HL-60 (cell line): ENCODE measurements at places on chromosomes 4 and X.

- DNase-seq: no peak
Measured at GRCh38 chr4:94806376-94806775, 48.6 kb downstream of the BMPR1B start.

DNA sequence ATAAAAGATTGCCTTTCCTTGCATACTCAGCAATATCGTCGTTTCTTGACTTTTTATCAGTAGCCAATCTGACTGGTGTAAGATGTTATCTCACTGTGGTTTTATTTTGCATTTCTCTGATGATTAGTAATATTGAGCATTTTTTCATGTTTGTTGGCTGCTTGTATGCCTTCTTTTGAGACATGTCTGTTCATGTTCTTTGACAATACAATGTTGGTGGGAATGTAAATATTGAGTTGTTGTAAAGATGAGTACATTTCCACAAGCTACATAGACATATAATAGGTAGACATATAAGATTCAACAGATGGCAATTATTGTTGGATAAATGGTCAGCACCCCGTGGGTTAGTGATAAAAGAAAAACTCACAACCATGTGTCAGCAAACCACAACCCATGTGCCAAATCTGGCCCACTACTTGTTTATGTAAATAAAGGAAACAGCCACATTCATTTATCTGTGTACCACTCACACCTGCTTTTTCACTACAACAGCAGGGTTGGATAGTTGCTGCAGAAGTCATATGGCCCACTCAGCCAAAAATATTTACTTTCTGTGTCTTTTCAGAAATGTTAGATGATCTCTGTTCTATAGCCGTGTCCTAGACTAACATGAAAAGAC is 153.1 kb upstream of the VCX start:
- no peak for DNase-seq

DNA sequence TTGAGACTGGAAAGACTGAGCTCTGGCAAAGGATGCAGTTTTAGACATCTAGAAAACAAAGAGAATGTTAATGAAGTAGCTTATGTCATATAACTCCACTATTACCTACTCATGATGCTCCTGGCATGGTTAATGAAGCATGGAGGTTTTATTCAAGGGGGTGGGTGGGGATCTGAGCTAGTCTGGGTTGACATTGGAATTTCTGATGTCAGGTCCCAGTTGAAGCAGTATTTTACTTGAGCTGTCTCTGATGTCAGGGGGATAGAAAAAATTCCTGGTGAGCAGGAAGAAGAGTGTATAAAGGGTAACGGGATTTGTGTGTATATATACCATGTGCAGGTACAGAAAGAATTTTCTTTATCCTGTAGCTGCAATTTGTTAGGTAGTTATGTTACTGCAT is 102.0 kb downstream of the ELOVL6 start:
- DNase-seq: no peak

DNA sequence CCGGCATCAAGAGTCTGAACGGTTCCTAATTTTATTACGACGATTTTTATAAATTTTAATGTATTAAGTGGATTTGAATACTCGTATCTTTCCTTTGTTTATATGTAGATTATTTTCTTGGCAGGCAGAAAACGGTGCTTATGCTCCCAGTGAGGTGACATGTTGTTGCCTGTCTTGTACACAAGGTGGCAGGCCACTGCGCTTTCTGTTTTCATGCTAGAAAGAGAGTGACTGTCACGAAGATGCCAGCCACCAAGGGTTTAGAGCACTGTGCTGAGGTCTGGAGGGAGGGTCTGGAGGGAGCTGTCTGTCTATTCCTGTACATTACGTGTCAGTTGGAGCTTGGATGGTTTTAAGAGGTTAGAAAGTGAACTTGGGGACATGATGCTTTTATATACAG is 87.7 kb downstream of the SHROOM2 start:
- peak; percentile 51 for DNase-seq

DNA sequence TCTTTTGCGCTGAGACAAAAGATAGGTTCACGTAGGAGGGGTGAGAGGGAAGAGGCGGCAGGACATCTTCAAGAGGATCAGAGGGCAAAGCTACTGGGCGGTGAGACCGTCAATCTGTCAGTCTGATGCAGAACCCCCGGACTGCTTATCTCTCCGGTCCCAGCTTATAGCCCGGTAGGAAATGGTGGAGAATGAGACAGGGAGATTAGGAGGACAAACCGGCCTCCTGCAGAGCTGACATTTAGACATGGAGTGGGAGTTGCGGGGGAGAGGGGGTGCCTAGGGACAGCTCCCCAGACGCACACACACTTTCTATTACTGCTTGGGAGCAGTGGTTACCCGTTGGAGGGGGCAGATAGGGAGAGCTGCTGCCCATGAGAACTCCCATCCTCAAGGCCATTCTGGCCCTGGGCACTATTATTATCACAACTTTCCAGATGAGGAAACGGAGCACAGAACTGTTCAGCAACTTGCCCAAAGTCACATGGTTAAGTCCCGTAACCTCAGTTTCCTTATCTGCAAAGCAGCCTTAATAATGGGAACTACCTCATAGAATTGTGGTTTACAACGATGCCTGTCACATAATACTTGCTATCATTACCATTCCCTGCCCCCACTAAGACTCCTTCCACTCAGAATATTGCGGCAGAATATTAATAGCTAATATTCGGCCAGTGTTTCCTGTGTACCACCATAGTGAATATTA is 1.1 kb upstream of the HDAC6 start:
- DNase-seq: no peak

GRCh38 chr4:128031756-128032384 is 29.2 kb upstream of the LARP1B start:
- no peak for DNase-seq

- DNase-seq: no peak
Measured at GRCh38 chrX:136588036-136588435, 56.0 kb downstream of the VGLL1 start.

DNA sequence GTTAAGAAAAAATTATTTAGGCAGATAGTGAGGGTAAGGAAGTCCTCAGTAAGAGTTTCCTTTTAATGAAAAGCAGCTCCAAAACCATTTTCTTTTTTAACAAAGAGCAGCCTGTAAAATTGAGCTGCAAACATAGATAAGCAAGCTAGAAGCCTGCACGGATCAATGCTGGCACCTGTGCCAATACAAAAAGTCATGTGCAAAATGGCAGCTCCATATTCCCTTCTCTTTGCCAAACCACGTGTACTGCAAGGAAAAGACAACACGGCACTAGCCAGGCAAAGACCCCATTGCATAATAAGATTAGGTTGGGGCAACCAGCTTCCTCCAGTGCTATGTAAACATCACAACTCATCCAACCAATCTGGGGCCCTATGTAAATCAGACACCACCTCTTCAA is 268.4 kb upstream of the INTU start:
- DNase-seq: no peak

DNA sequence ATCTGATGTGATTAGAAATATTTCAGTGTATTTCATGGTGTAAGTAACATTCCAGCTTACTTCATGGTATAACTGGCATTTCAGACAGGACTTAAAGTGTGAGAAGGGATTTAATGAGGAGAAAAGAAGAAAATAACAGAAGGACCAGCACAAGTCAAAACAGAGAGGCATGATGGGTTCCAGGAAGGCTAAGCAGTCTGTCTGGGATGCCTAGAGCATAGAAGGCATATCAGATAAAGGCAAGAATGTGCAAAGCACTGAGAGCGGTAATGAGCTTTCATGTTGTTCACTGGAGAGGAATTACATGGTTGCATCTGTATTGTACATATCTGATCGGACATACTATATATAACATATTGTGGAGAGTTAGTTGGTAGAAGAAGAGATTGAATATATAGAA is 54.2 kb downstream of the GRID2 start:
- no peak for DNase-seq

DNA sequence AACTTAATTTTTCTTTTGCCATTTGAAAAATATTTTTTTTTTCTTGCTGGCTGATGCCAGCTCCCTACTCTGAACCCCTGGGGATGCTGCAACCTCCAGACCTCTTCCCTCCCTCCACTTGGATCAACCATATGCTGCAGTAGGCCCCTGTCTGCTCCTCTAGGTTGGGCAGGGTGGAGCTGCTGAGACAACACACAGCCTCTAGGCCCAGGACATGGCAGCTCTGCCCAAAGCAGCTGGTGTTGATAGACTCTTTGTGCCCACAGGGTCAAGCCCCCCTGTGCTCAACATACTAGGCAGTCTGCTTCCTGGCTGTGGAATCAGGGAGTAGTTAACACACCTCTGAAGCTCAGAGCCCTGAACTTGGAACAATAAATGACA is 19.9 kb upstream of the CLNK start:
- no peak for DNase-seq

GRCh38 chrX:101460669-101461068 is 24.6 kb upstream of the ARMCX4 start:
- DNase-seq: no peak

DNA sequence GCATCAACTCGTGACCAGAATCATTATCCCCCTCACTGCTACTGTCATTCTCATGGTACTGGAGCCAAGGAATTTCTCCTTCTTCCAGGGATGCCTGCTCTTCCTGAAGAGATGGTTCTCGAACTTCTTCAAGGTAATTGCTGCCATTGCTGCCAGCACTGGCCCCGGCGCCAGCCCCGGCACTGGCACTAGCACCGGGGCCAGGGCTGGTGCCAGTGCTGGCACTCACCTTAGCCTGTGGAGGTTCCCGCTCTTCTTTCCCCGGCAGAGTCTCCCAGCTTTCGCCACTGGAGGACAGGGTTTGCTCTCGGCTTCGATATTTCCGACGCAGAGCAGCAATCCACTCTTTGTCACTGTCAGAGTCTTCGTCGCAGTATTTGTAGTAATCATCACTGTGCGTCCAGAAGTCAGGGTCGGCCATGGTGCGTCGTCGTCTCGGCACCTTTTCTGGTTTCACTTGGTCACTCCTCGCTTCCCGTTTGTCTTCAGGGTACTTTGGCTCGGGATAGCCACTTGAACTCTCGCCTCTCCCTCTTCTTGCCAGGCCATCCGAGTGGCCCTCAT is 3.4 kb downstream of the PJA1 start:
- no peak for DNase-seq

DNA sequence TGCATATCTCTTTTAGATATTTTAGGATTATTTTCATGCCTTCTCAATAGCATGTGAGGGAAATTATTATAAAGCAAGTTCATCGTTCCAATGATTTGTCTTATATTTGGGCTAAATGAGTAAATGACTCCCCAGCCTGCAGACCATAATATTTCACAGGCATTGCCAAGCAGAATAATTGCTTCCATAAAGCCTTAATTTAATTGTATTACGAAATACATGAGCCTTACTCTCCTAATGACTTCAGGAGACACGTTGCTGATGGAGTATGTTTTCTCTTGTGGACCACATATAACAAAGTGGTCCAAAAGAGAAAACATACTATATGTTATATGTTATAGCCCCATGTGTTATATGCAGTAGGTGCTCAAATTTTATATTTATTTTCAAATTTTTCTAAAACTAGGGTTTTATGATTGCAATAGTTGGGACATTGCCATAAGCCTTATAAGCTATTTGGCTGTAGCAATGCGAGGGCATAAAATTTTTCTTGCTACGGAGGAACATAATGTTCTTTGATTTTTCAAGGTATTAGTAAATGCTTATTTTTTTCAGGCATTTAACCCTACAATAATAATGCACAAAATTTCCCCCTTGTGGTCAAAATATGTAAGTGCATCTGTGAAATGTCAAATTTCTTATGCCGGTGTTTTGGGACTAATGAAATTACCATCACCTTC is 26.2 kb upstream of the TMPRSS11D start:
- DNase-seq: no peak

DNA sequence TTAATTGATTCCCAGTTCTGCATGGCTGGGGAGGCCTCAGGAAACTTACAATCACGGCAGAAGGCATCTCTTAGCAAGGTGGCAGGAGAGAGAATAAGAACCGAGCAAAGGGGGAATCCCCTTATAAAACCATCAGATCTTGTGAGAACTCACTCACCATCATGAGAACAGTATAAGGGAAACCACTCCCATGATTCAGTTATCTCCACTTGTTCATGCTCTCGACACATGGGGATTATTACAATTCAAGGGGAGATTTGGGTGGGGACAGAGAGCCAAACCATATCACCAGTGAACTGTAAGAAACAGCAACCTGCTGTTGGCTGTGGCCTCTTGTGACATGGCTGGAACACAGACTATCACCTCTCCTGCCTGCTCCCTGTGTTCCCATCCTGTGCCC is 7.1 kb upstream of the CYTL1 start:
- DNase-seq: no peak

- DNase-seq: no peak
Measured at GRCh38 chr4:116469582-116469981, 615.8 kb downstream of the TRAM1L1 start.

- DNase-seq: no peak
Measured at GRCh38 chrX:78357342-78358055, 30.1 kb upstream of the CYSLTR1 start.

- DNase-seq: no peak
Measured at GRCh38 chr4:123433573-123433972, 37.0 kb downstream of the SPRY1 start.

GRCh38 chrX:153764786-153765137 is 713 bp downstream of the PLXNB3 start:
- no peak for DNase-seq

- DNase-seq: no peak
Measured at GRCh38 chr4:85632981-85633380, 158.0 kb downstream of the ARHGAP24 start.

DNA sequence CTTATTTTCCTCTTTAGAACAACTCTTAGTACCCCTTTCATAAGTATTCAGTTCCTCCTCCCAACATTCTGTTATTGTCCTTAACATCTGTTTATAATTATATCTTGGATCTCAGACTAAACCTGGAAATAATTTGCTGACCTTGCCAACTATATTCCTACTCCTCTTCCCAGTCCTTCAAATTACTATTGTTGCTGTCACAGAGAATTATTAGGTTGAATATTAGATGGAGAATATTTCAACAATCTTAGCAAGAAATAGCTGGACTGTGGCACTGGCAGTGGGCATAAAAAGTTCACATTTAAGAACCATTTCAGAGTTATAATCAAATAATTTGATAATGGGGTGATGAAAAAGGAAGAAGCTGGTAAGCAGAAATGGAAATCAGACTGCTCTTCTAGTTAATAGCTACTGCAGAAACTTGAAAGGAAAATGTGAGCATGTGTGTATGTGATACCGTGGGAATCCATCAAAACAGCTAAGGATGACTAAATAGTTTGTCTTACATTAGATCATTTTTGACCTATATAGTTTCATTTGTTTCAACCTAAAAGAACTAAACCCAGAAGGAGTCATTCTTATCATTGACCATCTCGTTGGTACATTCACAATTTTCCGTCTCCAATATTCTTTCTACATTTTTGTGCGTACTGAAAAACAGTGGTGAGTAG is 43.3 kb upstream of the PRDM8 start:
- no peak for DNase-seq

DNA sequence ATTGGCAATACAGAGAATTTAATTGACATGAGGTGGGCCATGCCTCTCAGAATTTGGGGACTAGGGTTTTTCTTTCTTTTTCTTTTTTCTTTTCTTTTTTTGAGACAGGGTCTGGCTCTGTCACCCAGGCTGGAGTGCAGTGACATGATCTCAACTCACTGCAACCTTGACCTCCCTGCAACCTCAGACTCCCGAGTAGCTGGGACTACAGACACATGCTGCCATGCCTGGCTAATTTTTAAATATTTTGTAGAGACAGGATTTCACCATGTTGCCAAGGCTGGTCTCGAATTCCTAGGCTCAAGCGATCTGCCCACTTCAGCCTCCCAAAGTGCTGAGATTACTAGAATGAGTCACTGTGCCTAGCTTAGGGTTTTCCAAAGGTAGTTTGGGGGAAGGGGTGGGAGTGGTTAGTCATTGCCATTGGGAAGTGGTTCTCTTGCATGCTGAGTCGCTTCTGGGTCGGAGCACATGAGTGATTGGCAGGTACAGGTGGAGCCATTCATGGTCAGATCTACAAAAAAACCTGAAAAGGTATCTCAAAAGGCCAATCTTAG is 54.5 kb downstream of the MID2 start:
- DNase-seq: no peak

- DNase-seq: no peak
Measured at GRCh38 chr4:2251073-2251794, 9.3 kb upstream of the HAUS3 start.
